ENCODE measurements at places on chromosomes 4 and X. TPM values are rescaled to one million over a fixed set of nuclear protein-coding genes. Genes with fewer than 3 reads are reported as not detected.

DNA sequence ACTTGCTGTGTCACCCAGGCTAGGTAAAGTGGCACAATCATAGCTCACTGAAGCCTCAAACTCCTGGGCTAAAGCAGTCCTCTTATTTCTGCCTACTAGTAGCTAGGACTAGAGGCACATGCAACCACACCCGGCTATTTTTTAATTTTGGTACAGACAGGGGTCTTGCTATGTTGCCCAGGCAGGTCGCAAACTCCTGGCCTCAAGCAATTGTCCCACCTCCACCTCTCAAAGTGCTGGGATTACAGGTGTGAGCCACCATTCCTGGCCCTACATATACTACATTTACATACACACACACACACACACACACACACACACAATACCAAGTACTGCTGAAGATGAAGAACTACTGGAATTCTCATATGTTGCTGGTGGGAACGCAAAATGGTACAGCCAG, 26.9 kb downstream of the SMIM31 start:
- DNase-seq = no peak
- H3K4me3 ChIP-seq = no peak overlapping the region
- no peaks in the 10 kb centered on the region for H3K36me3 ChIP-seq

DNA sequence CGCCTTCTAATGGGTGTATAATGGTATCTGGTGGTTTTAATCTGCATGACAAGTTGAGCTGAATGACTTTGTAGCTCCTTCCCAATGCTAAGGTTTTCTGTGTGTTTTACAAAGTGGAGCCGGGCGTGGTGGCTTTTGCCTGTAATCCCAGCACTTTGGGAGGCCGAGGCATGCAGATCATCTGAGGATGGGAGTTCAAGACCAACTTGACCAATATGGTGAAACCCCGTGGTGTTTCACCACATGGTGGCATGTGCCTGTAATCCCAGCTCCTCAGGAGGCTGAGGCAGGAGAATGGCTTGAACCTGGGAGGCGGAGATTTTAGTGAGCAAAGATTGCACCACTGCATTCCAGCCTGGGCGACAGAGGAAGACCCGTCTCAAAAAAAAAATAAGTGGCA, 28.9 kb downstream of the ARFIP1 start:
- H3K36me3 ChIP-seq = no peaks in the 10 kb centered on the region
- peaks cover 10% of the 10 kb centered on the region for H3K4me1 ChIP-seq
- H3K4me3 ChIP-seq = no peak overlapping the region
- no peak for DNase-seq
- H3K27me3 ChIP-seq = no peaks in the 10 kb centered on the region

TMEM128 gene
- total RNA-seq = 15.1 TPM

ASB5 gene
- 0.34 TPM for total RNA-seq

TLR10 gene
- total RNA-seq = not detected
